Activated CD8-positive, alpha-beta T cell treated with anti-CD3 and anti-CD28 coated beads for 36 hours (primary cell): ENCODE measurements at places on chromosomes 6 and 20. TPM values are rescaled to one million over a fixed set of nuclear protein-coding genes. Genes with fewer than 3 reads are reported as not detected.

The PREX1 gene
- 80.5 TPM for total RNA-seq

The MMP24OS gene
- 46.6 TPM for total RNA-seq

The BHLHE23 gene
- total RNA-seq, result not detected

The TINAG gene
- not detected for total RNA-seq

The GLP1R gene
- total RNA-seq, result 0.81 TPM

The STX11 gene
- total RNA-seq, result 20.7 TPM

The PBOV1 gene
- total RNA-seq, result not detected

The SEL1L2 gene
- not detected for total RNA-seq

The LTB gene
- total RNA-seq, result 368 TPM

The LHFPL5 gene
- not detected for total RNA-seq

The VSX1 gene
- total RNA-seq, result not detected
